Stimulated activated CD8-positive, alpha-beta memory T cell treated with anti-CD3 and anti-CD28 coated beads, Interleukin-4, amount 100 ng/mL, for 4 hours (primary cell): ENCODE measurements at places on chromosomes 4 and X.

DNA sequence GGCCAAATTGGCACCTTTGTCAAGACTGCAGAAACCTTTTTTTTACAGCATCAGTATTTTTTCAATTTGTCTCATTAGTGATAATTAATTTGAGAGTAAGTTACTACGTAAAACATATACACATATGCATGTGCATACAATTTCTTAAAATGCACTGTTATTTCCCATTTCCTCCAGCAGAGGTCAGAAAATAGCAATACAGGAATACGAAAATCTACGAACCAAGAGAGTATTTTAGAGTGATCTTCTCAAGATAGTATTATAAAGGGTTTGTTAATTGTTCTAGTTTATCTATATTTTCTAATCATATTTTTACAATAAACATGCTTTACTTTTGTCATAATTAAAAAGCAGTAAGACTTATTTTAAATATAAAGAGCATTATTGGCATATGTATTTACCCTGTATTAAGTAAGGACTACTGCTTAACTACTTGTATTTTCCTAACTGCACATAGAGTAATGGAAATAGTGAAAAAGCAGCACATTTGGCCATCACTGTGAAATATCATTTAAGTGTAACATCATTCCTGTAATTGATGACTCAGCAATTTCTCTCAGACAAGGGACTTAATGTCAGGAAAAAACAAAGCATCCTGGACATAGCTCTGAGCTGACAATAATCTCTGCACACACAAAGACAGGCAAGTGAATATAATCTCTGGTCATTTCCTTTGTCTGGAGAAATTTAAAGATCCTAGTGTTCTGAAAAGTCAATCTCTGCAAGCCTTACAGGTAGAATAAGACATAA, 45.6 kb downstream of the MAOB start:
- DNase-seq = no peak

DNA sequence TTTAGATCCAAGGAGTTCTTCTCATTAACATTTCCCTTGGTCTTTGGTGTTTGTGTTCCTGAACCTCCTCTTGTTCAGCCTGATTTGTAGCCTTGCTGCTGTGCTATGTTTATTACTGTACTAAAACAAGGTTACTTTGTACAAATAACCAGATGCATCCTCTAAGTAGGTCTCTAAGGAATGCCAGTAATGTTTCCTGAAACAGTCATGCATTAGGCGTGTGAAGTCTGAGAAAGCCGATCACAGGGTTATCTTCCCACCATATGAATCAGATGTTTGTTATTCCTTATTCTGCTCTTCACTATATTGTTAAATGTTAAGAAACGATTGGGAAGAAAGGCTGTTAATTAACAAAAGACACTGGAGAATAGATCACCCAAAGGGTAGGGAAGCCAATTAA, 66.9 kb downstream of the GALNTL6 start:
- DNase-seq = no peak

- no peak for DNase-seq
Measured at GRCh38 chr4:189255636-189256035, 685.0 kb upstream of the FRG1 start.

DNA sequence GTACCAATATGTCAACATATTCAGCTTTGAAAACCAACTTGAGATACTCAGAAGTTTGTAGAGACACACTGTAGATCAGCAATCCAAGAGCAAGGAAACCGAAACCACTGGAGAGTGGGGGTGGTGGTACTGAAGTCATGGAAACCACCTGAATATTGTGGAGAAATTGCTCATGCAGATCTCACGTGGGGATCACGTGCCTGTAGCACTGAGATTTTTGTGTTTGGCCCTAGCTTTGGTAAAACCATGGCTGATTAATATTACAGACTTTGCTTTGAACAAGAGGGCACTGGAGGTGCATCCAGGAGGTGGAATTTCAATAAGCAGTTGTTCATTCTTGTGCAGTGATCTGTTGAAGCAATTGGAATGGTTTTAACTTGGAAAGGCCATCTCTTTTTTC, 47.2 kb downstream of the GBA3 start:
- DNase-seq = no peak

DNA sequence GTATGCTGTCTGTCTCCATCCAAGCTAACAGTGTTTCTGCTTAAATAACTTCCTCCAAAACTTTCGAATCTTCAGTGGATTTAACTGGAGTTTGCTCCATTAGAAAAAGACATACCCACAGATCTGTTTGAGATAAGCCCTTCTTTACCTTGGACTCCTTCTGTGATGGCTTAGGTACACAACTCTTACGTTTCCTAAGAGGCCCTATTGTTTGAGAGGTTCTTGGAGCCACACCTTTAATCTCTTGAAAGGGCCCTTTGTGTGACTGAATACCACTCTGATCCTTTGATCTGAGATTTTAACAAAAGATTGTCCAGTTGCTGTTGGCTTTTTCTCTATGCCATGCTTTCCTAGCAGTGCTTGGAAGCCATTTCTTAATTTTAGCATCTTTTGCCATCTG, 92.5 kb downstream of the AKAP4 start:
- no peak for DNase-seq

DNA sequence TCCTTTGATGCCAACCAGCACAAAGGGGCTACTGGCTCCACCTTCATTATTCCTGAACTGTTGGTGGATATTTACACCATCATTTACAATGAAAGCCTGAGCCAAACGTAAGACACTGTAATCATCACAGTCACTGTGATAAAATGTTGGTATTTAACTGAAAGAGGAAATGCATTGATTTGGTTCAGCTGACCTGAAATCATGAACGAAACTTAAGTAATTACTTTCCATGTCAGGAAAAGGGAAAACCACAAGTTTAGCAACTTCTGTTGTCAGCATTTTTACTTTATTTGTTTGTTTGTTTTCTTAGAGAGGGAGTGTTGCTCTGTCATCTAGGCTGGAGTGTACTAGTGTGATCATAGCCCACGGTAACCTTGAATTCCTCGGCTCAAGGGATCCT, 247.8 kb upstream of the FAM47A start:
- no peak for DNase-seq

GRCh38 chr4:53676402-53676871, 85.2 kb upstream of the LNX1 start:
- DNase-seq = no peak

- DNase-seq = no peak
Measured at GRCh38 chr4:74235135-74235534, 73.1 kb upstream of the EPGN start.

DNA sequence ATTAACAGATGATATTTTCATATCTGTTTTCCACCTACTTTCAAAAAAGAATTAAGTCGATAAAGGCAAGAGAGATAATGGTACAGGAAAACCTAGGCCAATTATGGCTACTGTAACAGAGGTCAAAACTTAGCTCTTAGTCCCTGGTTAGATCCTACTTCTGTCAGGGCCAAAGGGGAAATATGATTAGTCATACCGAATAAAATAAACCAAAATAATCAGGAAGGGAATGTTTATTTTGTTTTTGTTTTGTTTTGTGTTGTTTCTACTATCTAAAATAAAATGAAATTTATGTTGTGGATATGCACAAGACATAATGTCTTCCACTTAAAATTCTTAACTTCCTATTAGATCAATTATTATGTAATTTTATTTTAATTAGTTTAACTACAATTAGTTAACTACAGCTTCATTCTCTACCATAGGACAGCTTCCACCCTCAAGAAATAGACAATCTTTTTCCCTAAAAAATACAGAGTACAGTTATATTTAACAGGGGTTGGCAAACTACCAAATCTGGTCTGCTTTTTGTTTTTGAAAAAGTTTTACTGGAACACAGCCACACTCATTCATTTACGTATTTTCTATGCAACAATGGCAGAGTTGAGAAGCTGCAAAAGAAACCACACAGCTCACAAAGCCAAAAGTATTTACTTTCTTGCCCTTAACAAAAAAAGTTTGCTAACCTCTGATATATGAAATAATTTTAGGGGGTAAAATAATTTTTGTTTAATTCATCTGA, 25.4 kb downstream of the TMEM47 start:
- DNase-seq = no peak

DNA sequence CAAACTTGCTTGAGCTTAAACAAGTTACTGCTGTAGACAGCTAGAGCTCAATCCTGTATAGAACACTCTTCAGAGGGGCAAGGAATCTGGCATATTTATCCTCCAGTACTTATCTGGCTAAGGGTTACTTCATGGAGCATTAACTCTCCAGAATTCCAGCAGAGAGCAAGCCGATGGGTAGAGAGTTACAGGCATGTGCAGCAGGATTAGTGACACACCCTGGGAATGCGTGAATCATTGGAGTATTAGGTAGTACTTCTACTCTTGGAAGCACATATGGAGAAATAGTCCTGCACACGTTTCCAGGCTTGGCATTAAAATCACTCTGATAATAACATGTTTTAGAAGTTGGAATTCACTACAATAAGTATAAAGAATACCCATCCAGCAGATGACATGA, 35.4 kb downstream of the GRXCR1 start:
- no peak for DNase-seq

DNA sequence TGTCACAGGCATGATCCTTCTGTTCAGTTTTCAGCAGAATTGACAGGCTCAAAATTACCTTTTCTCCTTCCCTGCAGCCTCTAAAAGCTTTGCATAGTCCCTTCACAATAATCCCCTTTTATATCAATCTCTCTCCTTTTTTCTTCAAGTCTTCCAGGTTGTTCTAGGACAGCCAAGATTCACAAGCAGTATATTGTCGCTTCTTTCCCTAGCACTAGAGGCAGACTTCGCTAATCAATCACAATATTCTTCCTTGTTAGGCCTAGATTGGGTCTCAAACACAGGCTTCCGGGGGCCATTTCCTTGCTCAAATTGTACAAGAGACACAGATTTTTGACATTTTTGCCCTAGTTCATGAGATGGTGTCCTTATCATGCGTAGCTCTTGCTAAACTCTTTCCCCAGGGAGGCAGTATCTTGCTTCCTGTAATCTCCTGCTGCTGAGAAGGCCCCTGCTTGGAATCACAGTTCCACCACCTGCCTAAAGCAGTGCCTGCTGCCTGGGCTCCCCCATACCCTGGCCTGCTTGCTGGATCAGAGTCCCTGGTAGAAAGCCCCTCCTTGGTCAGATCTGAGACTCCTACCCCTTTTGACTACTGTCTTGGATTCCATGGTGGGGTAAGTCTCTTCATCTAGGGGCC, 57.3 kb downstream of the DMP1 start:
- no peak for DNase-seq

- no peak for DNase-seq
Measured at GRCh38 chr4:185965426-185966384, 103.3 kb upstream of the TLR3 start.

GRCh38 chrX:101958139-101958538, 26.3 kb upstream of the ZMAT1 start:
- DNase-seq = no peak

GRCh38 chr4:149521611-149522425, 293.8 kb downstream of the IQCM start:
- DNase-seq = no peak

GRCh38 chr4:2823301-2823670, 20.4 kb upstream of the ADD1 start:
- DNase-seq = no peak

- DNase-seq = no peak
Measured at GRCh38 chrX:24149351-24150050, at the start of gene ZFX. Gene ZFX (plus strand): TSS chrX:24149729. CDS start chrX:24172743, 23,014 bp downstream.

DNA sequence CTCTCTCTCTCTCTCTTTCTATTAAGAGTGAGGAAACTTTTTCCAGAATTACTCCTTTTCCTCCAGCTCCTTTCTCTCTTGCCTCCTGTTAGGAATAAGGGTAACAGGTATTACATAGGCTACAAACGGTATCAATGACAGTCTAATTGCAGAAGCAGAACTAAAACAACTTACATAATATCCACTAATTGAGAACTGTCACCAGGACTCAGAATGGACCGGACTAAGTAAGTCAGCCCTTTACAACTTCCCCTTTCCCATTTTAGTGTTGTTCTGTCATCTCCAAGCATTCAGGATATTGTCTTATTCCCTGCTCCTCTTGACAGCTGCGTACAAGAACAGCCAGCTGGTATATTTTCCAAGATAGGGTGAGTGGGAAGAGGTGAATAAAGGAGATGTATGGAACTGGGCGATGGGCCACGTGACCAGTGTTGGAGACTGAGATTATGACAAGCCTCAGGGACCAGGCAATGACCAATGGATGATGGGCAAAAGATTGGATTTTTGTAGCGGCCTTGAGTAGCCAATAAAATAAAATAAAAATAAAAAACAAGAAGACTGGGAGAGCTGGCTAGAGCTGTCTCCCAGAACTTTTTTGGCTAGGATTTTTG, 2.3 kb upstream of the FNIP2 start:
- no peak for DNase-seq

- no peak for DNase-seq
Measured at GRCh38 chr4:170853422-170854021, 763.8 kb upstream of the AADAT start.

DNA sequence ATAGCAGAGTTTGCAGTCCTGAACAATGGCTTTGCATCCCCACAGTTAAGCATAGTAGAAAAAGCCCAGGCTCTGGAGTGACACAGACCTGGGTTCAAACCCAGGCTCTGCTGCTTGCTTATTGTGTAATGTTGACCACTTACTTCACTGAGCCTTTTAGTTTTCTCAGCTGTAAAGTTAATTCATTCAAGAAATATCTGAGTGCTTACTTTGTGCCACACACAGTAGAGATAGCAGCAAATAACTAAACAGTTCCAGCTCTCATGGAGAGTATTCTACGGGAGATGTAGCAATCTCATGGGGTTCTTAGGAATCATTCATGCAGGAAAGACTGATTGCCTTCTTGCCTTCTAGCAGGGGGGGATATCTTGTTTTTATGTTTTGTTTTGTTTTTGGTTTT, 63.2 kb downstream of the SLC9A6 start:
- DNase-seq = no peak

DNA sequence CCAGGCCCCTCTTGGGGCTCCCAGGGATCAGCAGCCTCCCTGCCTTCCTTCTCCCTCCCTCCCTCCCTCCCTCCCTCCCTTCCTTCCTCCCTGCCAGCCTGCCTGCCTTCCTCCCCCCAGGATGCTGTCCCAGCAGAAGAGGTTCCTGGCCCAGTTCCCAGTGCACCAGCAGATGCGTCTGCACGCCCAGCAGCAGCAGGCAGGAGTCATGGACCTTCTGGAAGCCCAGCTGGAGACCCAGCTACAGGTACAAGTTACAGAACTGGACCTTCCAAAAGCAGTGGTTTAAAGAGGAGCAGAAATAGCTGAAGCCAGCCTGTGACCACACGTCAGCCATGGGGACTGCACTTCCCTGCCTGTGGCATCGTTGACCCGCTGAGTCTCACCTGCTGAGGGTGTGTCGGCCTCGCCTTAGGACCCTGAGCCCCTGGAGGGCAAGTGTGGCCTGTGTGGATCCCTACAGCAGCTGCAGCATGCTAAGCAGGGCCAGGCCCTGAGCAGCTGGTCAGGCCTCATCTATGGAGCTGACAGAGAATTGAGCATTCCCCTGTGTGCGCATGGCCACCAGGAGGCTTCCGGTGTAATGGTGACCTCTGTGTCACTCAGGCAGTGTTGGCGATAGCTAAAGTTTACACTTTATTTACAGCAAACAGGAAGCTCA, 84.7 kb downstream of the CRMP1 start:
- DNase-seq = no peak

GRCh38 chrX:18757956-18758932, 50.8 kb downstream of the PPEF1 start:
- no peak for DNase-seq

DNA sequence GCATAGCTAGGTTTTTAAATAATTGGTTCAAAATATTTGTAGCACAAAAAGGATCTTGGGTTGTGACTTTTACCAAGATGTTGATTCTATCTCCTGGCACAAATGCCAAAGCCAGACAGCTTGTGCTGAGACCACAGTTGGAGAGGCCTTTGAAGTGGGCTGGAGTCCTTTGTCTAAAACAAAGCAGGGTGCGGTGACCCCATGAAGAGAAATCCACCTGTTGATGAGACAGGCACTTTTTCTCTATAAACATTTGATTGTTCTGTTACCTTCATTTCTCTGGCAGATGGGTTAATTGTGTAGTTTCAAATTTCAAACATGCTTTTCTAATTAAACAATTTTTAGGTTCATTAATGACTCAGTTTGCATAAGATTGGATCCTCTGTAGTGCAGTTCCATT, 56.7 kb downstream of the STOX2 start:
- no peak for DNase-seq
